ENCODE measurements at places on chromosomes 6 and 20. TPM values are rescaled to one million over a fixed set of nuclear protein-coding genes. Genes with fewer than 3 reads are reported as not detected.

MICA gene
- 9.9 TPM for total RNA-seq

RPS18 gene
- 950 TPM for total RNA-seq

RBBP8NL gene
- total RNA-seq, result not detected

- no peak for DNase-seq
Measured at GRCh38 chr6:19550380-19550779, 286.8 kb upstream of the ID4 start.

DNA sequence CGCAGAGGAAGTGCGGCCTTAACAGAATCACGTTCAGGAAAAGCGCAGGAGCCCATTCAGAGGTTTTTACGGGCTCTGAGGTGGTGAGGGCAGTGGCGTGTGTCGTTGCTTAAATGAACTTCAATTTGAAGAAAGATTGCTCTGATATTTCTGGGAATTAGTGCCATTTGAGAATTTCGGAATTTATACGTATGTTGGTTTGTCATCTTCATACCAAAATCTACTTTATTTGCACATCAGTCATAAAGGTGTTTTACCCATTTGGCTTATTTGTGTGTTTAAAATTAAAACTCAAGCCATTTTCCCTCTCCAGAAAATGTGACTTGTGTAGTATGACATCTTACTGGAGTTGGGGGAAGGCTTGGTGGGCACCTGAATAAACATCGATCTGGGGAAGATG is 48.1 kb upstream of the TULP4 start:
- DNase-seq, result no peak

DNA sequence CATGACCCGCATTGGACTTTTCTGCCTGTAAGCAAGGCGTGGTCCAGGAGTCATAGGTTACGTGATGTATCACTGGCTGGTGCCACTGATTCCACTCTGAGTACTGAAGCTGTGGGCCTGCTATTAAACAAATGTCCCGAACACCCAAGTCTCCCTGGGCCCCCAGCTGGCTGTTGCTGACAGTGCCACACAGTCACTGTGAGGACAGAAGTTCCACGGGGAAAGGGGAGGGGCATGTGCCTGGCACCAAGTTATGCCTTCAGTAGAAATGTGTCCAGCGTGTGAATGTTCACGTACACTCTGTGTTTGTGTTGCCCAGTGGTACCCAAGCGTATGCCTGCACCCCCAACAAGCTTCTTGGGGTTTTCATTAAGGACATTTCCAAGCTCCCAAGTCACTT is 171.4 kb upstream of the QKI start:
- peak; percentile 62 for DNase-seq

Data from left ventricle myocardium inferior (tissue), 1 donor.